ENCODE measurements at places on chromosomes 12 and 14.

DNA sequence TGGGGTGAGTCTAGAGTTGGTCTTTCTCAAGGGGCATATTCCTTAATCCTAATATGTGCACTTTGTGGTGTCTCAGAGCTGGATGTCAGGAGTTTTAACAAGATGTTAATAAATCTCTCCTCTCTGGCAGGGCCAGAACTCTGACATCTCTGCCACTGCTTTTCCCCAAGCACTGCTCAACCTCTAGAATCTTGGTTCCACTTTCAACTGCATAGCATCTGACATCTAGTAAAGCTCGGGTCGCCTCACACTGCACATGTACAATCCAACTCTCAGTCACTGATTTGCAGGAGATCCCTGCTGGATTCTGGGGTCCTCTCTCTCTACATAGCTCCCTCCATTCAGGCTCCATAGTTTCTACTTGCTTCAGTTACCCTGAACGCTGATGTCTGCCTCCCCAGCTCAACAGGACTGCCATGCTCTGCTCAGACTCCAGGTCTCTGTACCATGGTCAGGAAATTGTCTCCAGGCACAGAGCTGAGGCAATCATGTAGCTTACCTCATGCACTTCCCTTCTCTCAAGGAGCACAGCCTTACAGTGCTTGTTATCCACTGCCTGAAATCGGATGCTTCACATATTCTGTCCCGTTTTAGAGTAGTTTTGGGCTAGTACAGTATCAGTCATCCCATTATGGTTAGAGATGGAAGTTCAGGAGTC, 1.6 kb downstream of the PTCSC3 start:
- no peak for DNase-seq

- no peak for DNase-seq
Measured at GRCh38 chr12:93223440-93224426, 154.0 kb upstream of the NUDT4 start.

DNA sequence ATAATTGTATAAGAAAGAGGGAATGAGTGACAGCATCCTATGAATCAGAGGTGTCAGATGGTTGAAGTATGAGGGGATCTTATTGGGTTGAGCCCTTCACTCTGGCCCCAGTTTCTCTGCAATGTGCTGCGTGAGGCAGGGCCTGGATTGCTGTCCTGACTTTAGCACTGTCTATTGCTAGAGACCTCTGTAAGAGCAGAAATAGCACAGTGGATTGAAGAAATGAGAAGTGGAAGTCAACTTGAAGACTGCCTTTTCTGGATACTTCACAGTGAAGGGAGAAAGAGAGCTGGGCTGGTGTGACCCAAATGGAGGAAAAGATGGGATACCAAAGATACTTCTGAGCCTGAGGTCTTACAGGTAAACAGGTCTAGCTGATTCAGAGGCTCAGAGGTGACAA, 5.8 kb downstream of the ASCL4 start:
- no peak for DNase-seq

- DNase-seq: no peak
Measured at GRCh38 chr12:45331552-45331951, 115.7 kb downstream of the ANO6 start.

- DNase-seq: no peak
Measured at GRCh38 chr12:4108803-4109345, 164.7 kb upstream of the CCND2 start.

GRCh38 chr12:112134731-112135130, 9.4 kb downstream of the TRAFD1 start:
- DNase-seq: no peak

GRCh38 chr12:47648056-47648579, 57.7 kb downstream of the RPAP3 start:
- no peak for DNase-seq

DNA sequence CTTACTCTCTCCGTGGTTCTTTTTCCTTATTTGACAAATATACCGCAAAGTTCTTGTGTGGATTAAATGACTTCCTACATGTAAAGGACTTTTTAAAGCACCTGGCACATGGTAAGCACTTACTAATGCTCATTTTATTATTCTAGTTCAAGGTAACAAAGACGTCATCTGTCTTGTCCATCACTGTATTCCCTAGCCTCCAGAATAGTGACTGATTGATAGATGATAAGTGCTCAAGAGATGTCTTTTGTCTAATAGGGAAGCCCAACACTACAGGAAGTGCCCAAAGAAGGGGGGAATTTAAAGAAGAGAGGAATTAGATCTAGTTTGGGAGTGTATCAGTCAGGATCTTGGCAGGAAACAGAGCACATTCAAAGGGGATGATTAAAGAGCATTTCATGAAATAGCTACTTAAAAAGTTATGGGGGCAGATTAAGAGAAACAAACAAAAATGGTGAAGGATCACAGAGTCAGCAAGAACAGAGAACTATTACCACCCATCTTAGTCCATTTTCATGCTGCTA, 151.9 kb downstream of the GXYLT1 start:
- no peak for DNase-seq
